ENCODE measurements at places on chromosomes 12 and 14. TPM values are rescaled to one million over a fixed set of nuclear protein-coding genes. Genes with fewer than 3 reads are reported as not detected.

PLEK2 gene
- total RNA-seq, result 0.64 TPM

DPPA3 gene
- not detected for total RNA-seq

KRT85 gene
- total RNA-seq, result not detected

LTB4R gene
- 1.7 TPM for total RNA-seq

GPR135 gene
- total RNA-seq, result 2.5 TPM

SERPINA3 gene
- total RNA-seq, result 1.2 TPM

TGFB3 gene
- total RNA-seq, result 3.2 TPM

CAPS2 gene
- total RNA-seq, result 4.1 TPM

SMOC1 gene
- total RNA-seq, result 0.06 TPM

IQSEC3 gene
- not detected for total RNA-seq

TESPA1 gene
- not detected for total RNA-seq

SYT1 gene
- total RNA-seq, result 31.4 TPM

ACSS3 gene
- total RNA-seq, result 6.8 TPM

SIX1 gene
- 156 TPM for total RNA-seq

OR6C70 gene
- not detected for total RNA-seq

SRRM4 gene
- not detected for total RNA-seq

GLIPR1L2 gene
- 0.32 TPM for total RNA-seq

FBXW8 gene
- total RNA-seq, result 19.0 TPM

ACYP1 gene
- total RNA-seq, result 20.5 TPM

MED6 gene
- 23.6 TPM for total RNA-seq

ITGA7 gene
- total RNA-seq, result 217 TPM

PHC1 gene
- 11.6 TPM for total RNA-seq

SDSL gene
- total RNA-seq, result 6.5 TPM

TAS2R42 gene
- total RNA-seq, result not detected

OAS1 gene
- total RNA-seq, result 1.0 TPM

SLCO1C1 gene
- not detected for total RNA-seq

LGMN gene
- 3.8 TPM for total RNA-seq

All from LHCN-M2 (cell line).